Activated naive CD8-positive, alpha-beta T cell treated with anti-CD3 and anti-CD28 coated beads, Interleukin-2, amount 10 ng/mL, durations not matched to agents 7 days and 5 days (primary cell): ENCODE measurements at places on chromosomes 3 and 15. TPM values are rescaled to one million over a fixed set of nuclear protein-coding genes. Genes with fewer than 3 reads are reported as not detected.

The VEPH1 gene
- total RNA-seq: not detected

The ADAMTSL3 gene
- total RNA-seq: not detected

The RTP1 gene
- not detected for total RNA-seq

The ASB7 gene
- 21.5 TPM for total RNA-seq

The MINAR1 gene
- 0.44 TPM for total RNA-seq

The JMJD7 gene
- 33.8 TPM for total RNA-seq

- no peak for DNase-seq
Observed at GRCh38 chr3:171351676-171352075, 108.5 kb downstream of the TNIK start.

GRCh38 chr3:182413061-182413460 lies 380.2 kb upstream of the ATP11B start:
- no peak for DNase-seq

DNA sequence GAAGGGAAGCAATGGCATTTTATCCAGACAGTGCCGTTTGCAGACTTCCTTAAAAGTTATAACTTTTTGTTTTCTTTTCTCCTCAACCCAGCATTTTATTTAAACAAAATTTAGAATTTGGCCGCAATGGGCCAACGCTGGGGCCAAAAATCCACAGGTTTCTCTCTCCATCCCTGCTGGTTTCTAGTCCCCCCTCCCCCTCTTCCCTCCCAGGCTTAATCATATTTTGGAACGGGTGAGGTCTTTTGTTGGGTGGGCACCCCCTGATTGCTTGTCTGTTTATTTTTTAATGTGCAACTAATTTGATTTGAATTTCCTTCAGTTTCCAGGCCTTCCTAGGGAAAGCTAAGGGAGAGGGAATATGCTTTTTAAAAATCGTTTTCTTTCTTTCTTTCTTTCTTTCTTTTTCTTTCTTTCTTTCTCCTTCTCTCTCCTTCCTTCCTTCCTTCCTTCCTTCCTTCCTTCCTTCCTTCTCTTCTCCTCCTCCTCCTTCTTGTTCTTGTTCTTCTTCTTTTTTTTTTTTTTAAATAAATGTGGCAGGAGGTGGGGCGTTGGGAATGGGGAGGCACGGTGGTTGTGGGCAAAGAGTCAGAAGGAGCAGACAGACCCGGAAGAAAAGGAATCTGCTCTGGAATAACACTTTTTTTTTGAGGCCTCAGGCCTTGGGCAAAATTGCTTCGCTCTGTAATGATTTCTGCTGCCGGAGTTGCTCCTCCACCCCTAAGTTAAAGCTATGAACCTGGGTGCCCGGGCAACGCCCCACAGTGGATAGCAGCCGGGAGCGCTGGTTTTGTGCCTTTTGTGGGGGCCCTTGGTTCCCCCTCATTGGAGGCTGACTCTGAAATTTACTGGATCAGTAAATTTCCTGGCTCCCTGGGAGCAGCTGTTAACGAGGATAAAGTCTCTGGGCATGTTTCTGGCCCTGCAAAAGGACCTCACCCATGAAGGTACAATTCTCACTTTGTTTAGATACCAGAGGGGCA lies 1.9 kb downstream of the FNDC3B start:
- no peak for DNase-seq
